HT-29 (cell line): ENCODE measurements at places on chromosomes 11 and 22. TPM values are rescaled to one million over a fixed set of nuclear protein-coding genes. Genes with fewer than 3 reads are reported as not detected.

- no peak for DNase-seq
Observed at GRCh38 chr22:31243339-31244045, 31.4 kb downstream of the LIMK2 start.

DNA sequence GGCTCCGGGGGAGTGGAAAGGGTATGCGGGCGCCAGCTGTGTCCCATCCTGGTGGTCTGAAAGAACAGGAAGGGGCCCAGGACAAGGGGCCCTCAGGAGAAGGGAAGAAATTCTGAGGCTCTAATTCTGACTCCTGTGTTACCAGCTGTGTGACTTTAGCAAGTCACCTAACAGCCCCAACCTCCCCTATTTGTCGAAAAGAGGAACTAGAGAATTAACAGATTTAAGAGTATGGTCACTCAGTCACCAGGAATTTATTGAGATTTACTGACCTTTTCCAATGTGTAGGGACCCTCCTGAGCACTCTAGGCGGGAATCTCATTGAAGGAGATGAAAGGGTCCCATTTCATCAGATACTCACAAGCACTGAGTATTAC lies 14.6 kb downstream of the RPS6KA4 start:
- no peak for DNase-seq

- peak; percentile 30 for DNase-seq
Observed at GRCh38 chr22:39808081-39808480, 85.5 kb downstream of the ENTHD1 start.

GRCh38 chr11:105900515-105901035 lies 121.5 kb downstream of the MSANTD4 start:
- no peak for DNase-seq

PDE2A gene
- 0.29 and 0.79 TPM in 2 replicates for total RNA-seq

CENPM gene
- total RNA-seq, result 130 and 140 TPM in 2 replicates

DNA sequence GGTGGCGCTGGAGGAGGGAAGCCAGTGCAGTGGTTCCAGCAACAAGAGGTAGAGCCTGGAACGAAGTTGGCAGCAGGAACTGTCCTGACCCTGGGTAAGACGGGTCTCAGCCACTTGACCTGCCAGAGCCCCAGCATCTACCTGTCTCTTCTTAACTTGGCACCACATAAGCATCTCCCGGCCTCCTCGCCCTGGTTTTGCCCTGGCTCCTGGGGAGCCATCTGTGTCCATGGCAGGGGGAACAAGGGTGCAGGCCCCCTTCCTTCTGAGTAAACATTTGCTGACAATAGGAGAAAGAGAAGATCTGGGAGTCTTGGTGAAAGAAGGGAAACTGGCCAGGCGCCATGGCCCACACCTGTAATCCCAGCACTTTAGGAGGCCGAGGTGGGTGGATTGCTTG lies 12.8 kb downstream of the P2RY2 start:
- DNase-seq, result no peak

- DNase-seq, result no peak
Observed at GRCh38 chr11:11607772-11608171, 14.0 kb downstream of the GALNT18 start.
